ENCODE measurements at places on chromosomes 16 and 17.

DNA sequence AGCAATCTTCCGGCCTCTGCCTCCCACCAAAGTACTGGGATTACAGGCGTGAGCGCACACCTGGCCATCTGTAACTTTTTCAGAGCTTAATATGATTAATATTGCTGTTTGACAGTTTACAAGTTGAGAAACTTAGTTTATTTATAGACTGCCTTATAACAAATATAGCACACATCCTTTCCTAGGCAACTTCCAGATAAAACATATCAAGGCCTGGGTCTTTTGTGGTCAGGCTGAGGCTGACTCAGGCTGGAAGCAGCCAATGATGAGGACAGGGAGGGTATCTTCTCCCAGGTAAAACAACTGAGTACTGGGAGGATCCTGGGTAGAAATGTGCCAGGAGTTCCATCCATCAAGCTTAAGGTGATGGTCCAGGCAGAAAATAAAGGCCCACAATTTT is 16.2 kb downstream of the LUC7L start:
- H3K27ac ChIP-seq = no peak overlapping the region
- H3K4me3 ChIP-seq = no peak overlapping the region
- H3K27me3 ChIP-seq = no peaks in the 10 kb centered on the region
- no peak for DNase-seq
- no peaks in the 10 kb centered on the region for H3K4me1 ChIP-seq

DNA sequence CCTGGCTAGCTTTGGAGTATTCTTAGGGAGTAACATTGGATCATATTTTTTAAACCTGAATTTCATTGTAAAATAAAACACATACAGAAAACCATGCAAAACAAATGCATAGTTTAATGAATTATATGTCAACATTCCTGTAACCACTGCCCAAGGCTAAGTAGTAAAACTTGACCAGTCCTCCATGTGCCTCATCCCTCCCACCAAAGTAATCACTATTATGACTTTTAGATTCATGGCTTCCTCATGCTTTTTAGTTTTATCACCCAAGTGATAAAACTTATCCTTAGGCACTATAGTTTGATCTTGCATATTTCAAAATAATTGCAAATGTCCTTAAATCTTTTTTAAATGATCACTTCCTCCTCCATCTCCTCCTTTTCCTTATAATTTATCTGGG is 20.4 kb downstream of the PRKCA start:
- H3K27ac ChIP-seq = peak overlapping the region; percentile 40
- no peak overlapping the region for H3K4me3 ChIP-seq
- H3K4me1 ChIP-seq = peaks cover 5% of the 10 kb centered on the region
- no peaks in the 10 kb centered on the region for H3K27me3 ChIP-seq

- H3K4me3 ChIP-seq = no peak overlapping the region
- no peak overlapping the region for H3K27ac ChIP-seq
- peaks cover 9% of the 10 kb centered on the region for H3K36me3 ChIP-seq
- peaks cover 50% of the 10 kb centered on the region for H3K4me1 ChIP-seq
Measured at GRCh38 chr17:59355030-59355701, 23.7 kb downstream of the YPEL2 start.

DNA sequence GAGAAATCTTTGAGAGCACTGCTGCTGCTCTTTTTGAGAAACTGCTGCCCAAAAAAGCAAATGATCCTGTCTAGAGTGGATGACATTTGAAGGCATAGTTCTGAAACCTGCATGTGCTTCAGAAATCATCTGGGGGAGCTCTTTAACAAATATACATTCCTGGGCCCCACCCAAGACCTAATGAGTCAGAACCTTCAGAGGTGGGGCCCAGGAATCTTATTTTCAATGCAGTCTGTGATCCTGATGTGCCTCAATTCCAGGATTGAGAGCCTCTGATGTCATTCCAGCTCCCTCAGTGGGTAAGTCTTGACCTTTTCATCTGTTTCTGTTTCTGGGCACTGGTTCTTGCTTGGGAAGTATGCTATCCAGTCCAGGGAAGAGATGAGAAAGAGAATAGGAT is 42.3 kb downstream of the HNF1B start:
- H3K4me3 ChIP-seq = no peak overlapping the region
- no peak for DNase-seq
- H3K4me1 ChIP-seq = no peaks in the 10 kb centered on the region
- no peak overlapping the region for H3K27ac ChIP-seq
- peaks cover 1% of the 10 kb centered on the region for H3K36me3 ChIP-seq

- peaks cover 59% of the 10 kb centered on the region for H3K27me3 ChIP-seq
- peaks cover 1% of the 10 kb centered on the region for H3K36me3 ChIP-seq
- DNase-seq = no peak
- H3K4me1 ChIP-seq = no peaks in the 10 kb centered on the region
- H3K4me3 ChIP-seq = no peak overlapping the region
Measured at GRCh38 chr16:55912022-55912421, 36.8 kb upstream of the CES5A start.

- H3K36me3 ChIP-seq = no peaks in the 10 kb centered on the region
- no peak overlapping the region for H3K4me3 ChIP-seq
- no peaks in the 10 kb centered on the region for H3K4me1 ChIP-seq
Measured at GRCh38 chr16:83272843-83273242, 534.9 kb upstream of the HSBP1 start.

- no peak for DNase-seq
- peaks cover 15% of the 10 kb centered on the region for H3K4me1 ChIP-seq
- no peak overlapping the region for H3K27ac ChIP-seq
- H3K36me3 ChIP-seq = peaks cover 2% of the 10 kb centered on the region
- H3K4me3 ChIP-seq = no peak overlapping the region
Measured at GRCh38 chr17:72119873-72120641, 763 bp upstream of the SOX9 start.

DNA sequence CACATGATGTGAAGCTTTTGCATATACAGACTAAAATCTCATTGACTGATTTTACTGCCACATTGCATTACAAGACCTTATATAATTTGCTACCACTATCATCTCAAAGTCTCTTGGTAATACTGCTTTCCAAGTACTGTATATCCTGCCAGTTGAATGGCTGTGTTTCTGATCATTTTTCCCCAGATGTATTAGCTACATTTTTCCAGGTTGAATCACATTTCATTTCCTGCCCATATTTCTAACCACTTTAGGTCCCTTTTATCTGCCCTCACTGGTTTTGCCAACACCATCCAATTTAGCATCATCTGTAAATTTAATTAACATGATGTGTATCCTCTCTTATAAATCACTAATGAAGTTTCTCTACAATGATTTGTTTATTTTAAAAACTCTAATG is 365.7 kb upstream of the PMFBP1 start:
- no peak overlapping the region for H3K4me3 ChIP-seq
- DNase-seq = no peak
- H3K27me3 ChIP-seq = no peaks in the 10 kb centered on the region
- H3K27ac ChIP-seq = no peak overlapping the region
- H3K4me1 ChIP-seq = no peaks in the 10 kb centered on the region
- H3K36me3 ChIP-seq = no peaks in the 10 kb centered on the region

GRCh38 chr17:15334266-15334665 is 7.1 kb downstream of the TEKT3 start:
- H3K27me3 ChIP-seq = peaks cover 68% of the 10 kb centered on the region
- H3K36me3 ChIP-seq = no peaks in the 10 kb centered on the region
- H3K4me3 ChIP-seq = no peak overlapping the region
- no peak overlapping the region for H3K27ac ChIP-seq
- H3K4me1 ChIP-seq = no peaks in the 10 kb centered on the region

DNA sequence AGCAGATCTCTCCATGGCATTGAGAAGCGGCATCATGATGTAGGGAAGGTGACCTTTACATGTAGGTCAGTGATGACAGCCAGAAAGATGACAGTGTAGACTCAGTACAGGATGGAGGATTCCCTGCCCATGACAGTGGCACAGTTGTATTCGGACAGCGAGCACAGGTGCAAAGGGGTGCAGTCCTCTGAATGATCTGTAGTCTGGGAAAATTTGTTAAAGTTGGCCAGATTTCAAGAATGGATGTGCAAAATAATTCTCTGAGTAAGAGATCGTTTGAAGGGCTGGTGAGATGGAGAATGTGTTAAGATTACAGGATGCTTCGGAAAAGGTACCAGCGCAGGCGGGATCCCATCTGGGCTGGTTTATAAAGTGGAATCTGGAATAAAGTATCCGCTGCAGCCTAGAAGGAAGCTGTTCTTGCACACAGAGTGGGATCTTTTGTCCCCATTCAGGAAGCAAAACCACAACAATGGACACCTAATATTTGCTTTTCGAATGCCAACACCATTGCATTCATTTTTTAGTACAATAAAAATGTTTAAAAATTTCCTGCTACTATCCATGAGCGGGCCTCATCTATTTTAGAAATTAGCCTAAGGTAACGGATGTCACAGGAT is 101.2 kb downstream of the RPTOR start:
- no peak overlapping the region for H3K27ac ChIP-seq

- H3K27ac ChIP-seq = no peak overlapping the region
- peaks cover 2% of the 10 kb centered on the region for H3K36me3 ChIP-seq
- peaks cover 24% of the 10 kb centered on the region for H3K27me3 ChIP-seq
Measured at GRCh38 chr17:50470426-50470825, 1.7 kb upstream of the CHAD start.

DNA sequence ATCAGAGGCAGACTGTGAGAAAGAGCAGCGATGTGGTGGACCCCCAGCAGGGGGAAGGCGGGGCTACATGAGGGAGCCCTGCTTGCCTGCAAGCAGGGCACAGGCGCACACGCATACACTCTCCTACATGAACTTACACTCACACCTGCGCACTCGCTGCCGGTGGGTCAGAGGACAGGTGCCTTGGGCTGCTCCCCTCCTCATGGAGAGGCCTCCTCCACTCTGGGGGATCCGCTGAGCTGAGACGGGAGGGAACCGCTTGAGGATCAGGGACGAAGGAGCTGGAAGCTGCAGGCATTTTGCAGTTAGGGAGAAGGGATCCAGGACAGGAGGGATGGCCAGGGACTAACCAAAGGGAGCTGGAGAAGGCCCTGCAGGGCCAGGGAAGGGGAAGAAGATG is 14.2 kb downstream of the OSBPL7 start:
- peak overlapping the region; percentile 84 for H3K27ac ChIP-seq
- DNase-seq = no peak
- H3K4me1 ChIP-seq = peaks cover 27% of the 10 kb centered on the region
- no peak overlapping the region for H3K4me3 ChIP-seq

DNA sequence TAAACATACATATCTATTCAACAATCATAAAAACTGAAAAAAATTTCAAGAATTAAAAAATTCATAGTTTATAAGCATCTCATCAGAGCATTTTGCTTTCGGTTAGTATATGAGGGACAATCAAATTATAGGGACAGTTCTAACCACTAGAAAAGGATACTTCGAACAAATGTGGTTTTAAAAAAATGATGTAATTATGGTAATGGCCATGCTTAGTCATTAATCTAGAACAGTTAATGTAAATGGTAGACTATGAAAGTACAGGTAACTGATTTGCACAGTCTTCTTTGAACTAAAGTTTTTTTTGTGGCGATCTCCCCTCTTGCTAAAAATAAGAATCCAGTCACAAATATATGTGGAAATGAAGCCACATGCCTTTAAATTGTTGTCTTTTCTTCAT is 63.5 kb upstream of the PHOSPHO1 start:
- H3K4me1 ChIP-seq = no peaks in the 10 kb centered on the region
- H3K36me3 ChIP-seq = peaks cover 17% of the 10 kb centered on the region
- no peak overlapping the region for H3K27ac ChIP-seq
- no peak for DNase-seq
- no peaks in the 10 kb centered on the region for H3K27me3 ChIP-seq

GRCh38 chr16:58494981-58495520 is 4.9 kb upstream of the NDRG4 start:
- peaks cover 56% of the 10 kb centered on the region for H3K27me3 ChIP-seq
- no peak overlapping the region for H3K27ac ChIP-seq
- no peak for DNase-seq
- no peaks in the 10 kb centered on the region for H3K36me3 ChIP-seq
- no peak overlapping the region for H3K4me3 ChIP-seq

DNA sequence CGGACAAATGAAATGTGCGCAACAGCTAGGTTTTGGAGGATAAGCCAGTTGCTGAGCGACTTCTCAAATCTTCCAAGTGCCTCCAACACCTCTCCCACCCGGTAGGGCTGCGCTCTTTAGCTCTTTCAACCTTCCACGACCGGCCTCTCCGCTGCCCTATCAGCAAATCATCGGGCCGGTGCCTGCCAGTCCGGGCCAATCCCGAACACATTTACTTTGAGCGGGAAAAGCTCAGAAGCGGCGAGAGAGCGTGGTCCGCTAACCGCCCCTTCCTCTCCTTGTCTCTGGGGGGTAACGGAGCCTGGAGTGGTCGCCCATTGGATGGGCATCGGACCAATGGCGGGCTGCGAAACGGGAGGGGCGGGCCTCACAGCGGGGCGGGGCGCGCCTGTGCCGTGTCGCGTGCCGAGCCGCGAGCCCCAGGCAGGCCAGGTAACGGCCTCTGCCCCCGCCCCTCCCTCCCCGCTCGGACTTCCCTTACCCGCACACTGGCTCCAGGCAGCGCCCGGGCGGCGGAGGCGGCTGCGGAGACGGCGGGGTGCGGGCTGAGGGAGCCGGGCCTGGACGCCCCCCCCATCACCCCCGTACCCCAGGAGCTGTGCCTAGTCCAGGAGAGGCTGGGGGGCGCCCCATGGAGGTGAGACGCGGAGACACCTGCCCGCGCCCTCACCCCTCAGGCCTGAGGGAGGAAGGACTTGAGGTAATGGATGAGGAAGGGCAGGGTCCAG is at the start of gene MEIOC:
Gene MEIOC (plus strand): TSS at position 486 of the 728 bp plus-strand sequence. CDS start 146 bp downstream, at position 632.
- no peak within 1 kb of the TSS for H3K27ac ChIP-seq
- no peak for DNase-seq
- H3K4me3 ChIP-seq = peak within 1 kb of the TSS; percentile 58
- H3K36me3 ChIP-seq = peaks cover 2% of the 10 kb centered on the region

DNA sequence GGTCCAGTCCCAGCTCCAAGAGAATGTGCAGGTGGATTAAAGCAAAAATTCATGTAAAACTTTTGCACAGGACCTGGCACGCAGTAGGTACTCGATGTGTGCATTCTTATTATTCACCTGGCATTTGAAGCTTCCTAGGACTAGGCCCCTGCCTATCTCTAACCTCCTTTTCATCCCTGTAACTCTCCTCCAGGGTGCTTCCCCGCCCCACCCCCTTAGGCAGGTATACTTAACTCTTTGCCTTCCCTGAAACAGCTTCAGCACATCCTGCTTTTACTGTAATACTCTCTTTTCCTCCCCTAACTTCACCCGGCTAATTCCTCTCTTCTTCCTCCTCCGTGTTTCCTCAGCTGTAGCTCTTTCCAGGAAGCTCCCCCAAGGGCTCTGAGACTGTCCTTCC is 54.8 kb downstream of the CDK5R1 start:
- DNase-seq = no peak
- H3K27me3 ChIP-seq = no peaks in the 10 kb centered on the region
- H3K27ac ChIP-seq = peak overlapping the region; percentile 18
- no peak overlapping the region for H3K4me3 ChIP-seq

DNA sequence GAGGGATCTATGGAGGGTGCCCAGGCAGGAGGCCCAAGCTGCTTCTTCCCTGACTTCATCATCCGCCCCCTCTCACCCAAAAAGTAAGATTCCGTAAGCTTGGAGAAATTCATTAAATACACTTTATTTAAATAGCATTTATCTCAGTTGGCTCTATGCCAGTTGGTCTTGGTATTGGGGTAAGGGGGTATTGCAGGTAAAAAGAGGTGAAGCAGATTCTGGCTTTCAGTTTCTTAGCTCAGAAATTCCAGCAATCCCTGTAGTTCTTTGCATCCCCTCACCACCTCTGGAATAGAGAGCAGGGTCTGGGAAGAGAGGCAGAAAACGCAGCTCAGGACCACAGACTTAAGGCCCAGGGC is 750 bp upstream of the ALDOC start:
- peaks cover 22% of the 10 kb centered on the region for H3K4me1 ChIP-seq
- H3K27ac ChIP-seq = no peak overlapping the region
- no peak overlapping the region for H3K4me3 ChIP-seq
- H3K36me3 ChIP-seq = peaks cover 2% of the 10 kb centered on the region

- no peak for DNase-seq
- no peak overlapping the region for H3K27ac ChIP-seq
- H3K4me1 ChIP-seq = peaks cover 6% of the 10 kb centered on the region
Measured at GRCh38 chr17:60749050-60749449, 71.4 kb downstream of the BCAS3 start.

Data from central memory CD8-positive, alpha-beta T cell (primary cell).